ENCODE measurements at places on chromosomes 5 and 9. TPM values are rescaled to one million over a fixed set of nuclear protein-coding genes. Genes with fewer than 3 reads are reported as not detected.

DNA sequence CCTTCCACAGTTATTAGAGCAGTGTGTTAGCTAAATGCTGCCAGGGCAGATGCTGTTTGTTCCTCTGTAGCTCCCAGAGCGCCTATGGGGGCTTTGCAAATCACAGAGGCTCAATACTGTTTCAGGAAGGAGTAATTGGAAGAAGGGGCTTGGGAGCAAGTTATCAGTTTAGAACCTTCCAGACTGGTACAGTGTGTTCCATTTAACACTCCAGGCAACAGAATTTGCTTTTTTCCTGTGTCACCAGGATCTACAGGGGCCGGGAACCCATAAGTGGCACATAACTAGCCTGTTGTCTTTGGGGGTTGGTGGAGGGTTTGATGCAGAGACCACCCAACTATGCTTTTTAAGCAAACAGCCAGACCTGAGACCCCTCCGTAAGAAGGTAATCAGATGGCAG is 307.3 kb upstream of the KCNN2 start:
- no peak for DNase-seq

The DMXL1 gene
- 24.9 TPM for total RNA-seq

GRCh38 chr9:121107029-121107428 is 32.3 kb downstream of the CNTRL start:
- DNase-seq: no peak

DNA sequence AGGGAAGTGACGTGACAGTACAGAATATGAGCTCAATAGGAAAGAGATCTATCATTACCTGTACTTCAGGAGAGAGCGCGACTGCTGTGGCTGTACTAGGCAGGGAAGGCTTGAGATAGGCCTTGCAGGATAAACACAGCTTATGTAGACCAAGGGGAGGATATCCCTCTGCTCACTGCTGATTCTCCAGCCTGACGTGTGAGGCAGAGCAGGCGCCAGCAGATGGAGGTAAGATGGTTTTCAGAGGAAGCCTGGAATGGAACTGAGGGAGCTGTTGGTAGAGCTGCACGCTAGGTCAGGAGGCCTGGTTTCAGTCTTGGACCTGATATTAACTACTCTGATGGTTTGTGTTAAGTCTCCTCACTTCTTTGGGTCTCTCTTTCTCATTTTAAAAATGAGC is 291.4 kb downstream of the YTHDC2 start:
- DNase-seq: no peak

- no peak for DNase-seq
Observed at GRCh38 chr5:103425686-103426454, 136.7 kb downstream of the NUDT12 start.

DNA sequence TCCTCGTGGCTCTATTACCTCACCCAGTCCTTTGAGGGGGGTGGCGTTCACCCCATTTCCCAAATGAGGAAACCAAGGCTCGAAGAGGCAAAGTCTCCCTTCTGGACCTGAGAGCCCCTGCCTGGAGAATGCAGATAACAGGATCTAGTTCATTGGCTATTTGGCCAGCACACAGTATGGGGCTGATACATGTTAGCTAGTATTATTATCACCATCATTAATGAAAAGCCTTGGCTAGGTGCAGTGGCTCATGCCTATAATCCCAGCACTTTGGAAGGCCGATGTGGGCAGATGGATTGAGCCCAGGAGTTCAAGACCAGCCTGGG is 4.3 kb downstream of the SH3GLB2 start:
- DNase-seq: no peak
